ENCODE measurements at places on chromosomes 4 and X.

- DNase-seq = peak; percentile 17
These were observed 4.2 kb downstream of the PAK3 start for GRCh38 chrX:111100191-111100590.

GRCh38 chrX:40462795-40463194 is 118.0 kb upstream of the ATP6AP2 start:
- no peak for DNase-seq

DNA sequence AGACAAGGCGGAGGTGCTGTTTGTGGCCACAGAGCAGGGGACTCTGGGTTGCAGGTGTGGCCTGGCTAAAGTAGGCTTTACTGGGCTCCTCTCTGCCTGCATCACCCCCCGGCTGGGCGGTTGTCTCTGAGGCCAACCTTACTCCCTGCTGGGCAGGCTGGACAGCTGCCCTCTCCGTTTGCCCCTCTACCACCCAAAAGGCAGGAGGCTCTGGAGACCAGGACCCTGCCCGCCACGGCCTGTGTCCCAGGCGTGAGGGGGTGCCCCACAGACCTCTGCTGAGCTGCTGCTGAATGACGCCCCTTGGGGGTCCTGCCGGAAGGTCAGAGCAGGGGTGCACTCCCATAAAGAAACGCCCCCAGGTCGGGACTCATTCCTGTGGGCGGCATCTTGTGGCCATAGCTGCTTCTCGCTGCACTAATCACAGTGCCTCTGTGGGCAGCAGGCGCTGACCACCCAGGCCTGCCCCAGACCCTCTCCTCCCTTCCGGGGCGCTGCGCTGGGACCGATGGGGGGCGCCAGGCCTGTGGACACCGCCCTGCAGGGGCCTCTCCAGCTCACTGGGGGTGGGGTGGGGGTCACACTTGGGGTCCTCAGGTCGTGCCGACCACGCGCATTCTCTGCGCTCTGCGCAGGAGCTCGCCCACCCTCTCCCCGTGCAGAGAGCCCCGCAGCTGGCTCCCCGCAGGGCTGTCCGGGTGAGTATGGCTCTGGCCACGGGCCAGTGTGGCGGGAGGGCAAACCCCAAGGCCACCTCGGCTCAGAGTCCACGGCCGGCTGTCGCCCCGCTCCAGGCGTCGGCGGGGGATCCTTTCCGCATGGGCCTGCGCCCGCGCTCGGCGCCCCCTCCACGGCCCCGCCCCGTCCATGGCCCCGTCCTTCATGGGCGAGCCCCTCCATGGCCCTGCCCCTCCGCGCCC is 920 bp downstream of the HTT-AS start:
- no peak for DNase-seq

GRCh38 chr4:152468408-152468807 is 67.5 kb downstream of the FBXW7 start:
- DNase-seq = no peak

DNA sequence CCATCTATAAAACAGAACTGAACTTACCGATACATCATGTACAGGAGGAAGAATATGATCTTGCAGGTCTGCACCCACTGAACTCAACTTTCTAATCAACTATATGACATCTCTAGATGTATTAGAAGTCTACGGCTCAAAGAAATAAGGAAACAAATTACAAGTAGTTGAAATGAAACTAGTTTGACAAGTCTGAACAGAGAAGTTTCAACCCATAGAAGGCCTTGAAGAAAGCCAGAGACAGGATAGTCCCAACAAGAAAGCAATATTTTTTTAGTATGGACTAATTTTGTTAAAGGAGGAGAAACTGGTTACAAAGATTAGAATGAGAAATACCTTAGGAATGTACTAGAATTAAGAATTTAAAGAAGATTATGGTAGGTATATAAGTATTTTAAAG is at the start of gene TMPRSS11A:
TMPRSS11A (minus strand) TSS at position 138 of the 400 bp plus-strand sequence; CDS start at position 38, 100 bp downstream.
- no peak for DNase-seq

DNA sequence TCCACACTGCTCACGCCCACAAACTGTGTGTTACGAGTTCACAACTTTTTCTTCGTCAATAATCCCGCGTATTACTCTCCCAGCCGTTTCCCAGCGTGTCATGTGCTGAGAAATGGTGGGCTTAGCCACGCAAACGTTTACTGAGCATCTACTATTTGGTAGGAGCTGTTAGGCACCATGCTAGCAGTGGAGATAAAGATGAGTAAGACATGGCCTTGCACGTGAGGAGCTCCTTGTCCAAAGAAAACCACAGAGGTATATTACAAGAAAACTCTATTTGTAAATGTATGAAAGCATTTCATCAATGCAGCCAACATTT is 821 bp upstream of the TMEM128 start:
- peak; percentile 3 for DNase-seq

DNA sequence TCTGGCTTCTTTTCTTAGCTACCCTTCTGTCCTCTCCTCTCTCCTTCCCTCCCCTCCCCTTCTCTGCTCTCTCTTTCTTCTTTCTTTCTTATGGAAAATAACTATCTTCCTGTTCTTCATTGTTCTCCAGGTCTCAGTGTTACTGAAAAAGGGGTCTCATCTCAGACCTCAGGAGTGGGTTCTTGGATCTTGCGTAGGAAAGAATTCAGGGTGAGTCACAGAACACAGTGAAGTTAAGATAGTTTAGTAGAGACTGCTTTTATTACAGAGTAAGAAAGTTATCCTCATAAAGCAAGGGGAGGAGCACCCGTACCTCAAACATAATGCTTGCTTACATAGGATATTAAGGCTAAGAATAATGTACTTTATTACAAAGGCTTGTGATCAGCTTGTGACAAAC is 31.8 kb upstream of the CWH43 start:
- no peak for DNase-seq

- DNase-seq = no peak
These were observed 57.5 kb upstream of the SCML1 start for GRCh38 chrX:17679820-17680219.

DNA sequence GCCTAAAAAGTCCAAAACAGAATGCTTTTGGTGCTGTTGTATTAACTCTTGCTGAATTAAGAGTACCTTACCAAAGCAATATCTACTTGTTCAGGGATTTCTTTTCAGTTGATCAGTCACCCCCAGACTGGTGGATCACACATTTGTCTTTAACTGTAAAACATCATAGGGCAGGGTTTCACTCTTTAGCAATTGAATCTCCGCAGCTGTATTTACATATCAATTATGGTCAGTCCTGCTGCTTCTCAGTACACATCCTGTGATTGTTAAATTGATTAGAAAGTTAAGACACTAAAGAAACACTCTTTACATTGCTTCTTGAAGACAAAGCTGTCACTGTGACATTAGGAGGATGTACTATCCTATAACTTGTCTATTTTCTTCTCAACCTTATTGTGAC is 277.1 kb upstream of the ADGRL3 start:
- no peak for DNase-seq

- DNase-seq = no peak
These were observed 2.9 kb downstream of the GDI1 start for GRCh38 chrX:154439841-154440240.
